ENCODE measurements at places on chromosomes 11 and 22.
A peak's percentile ranks its signal among the peaks of the same experiment; 100 is the strongest.

- no peak for DNase-seq
Observed at GRCh38 chr11:68146704-68147474, 25.7 kb upstream of the CHKA start.

GRCh38 chr11:117528097-117528721, 200.6 kb downstream of the CEP164 start:
- DNase-seq = no peak

DNA sequence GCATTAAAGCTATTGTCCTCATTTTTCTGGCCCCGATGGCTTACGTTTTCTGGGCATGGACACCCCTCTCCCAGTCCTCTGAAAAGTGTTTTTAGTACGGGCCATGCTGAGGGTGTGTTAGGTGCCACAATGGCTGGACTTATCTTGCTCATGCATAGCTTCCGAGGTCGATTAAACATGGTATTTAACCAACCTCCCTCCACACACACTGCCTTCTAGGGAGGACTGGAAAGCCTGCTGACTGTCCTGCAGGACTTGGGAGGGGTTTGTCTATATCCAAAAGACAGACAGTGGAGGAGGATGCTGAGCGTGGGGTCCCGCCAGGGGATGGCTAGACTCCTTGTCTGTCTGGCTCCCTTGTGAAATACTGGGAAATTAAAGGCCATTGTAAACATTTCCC, 95.3 kb downstream of the FBXO7 start:
- no peak for DNase-seq

DNA sequence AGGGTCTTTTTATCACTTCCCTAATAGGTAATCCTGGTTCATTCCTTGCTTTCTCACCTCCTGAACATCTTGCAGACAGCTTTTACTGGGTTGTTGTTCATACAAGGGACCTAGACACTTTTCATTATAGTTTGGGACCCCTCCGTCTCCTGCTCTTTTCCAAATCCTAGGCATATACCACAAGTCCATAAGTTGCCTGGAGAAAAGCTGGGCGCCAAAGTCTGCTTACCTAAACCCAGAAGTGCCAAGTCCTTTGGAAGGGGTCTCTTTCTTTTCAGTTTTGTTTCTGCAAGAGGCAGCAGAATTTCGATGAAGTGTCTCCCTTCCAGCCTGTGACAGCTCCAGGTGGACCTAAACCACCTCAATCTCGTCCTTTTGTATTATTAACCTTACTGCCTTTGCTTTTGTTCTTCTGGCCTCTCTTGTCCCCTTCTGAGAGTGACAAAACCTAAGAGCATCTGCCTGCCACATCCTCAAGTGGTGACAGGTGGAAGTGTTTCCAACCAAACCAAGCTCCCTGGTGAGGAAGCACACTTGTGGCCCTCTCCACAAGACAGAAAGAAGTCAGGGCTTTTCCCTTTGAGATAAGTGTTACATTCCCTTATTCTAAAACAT, 19.5 kb upstream of the P2RY6 start:
- no peak for DNase-seq

- no peak for DNase-seq
Observed at GRCh38 chr11:79060081-79060953, 380.5 kb downstream of the TENM4 start.

GRCh38 chr11:92852946-92853345, 116.5 kb upstream of the MTNR1B start:
- no peak for DNase-seq

GRCh38 chr22:36386351-36386899, 1.3 kb downstream of the MYH9 start:
- DNase-seq = peak; percentile 44

- DNase-seq = no peak
Observed at GRCh38 chr11:69249311-69250185, 44.4 kb upstream of the MYEOV start.

All from T-helper 9 cell (primary cell).